ENCODE measurements at places on chromosomes 12 and 14.

- no peak for DNase-seq
These were observed 1116.9 kb upstream of the TMEM132C start for GRCh38 chr12:127150028-127150427.

GRCh38 chr14:102891556-102891955 is 30.9 kb upstream of the AMN start:
- DNase-seq: no peak

DNA sequence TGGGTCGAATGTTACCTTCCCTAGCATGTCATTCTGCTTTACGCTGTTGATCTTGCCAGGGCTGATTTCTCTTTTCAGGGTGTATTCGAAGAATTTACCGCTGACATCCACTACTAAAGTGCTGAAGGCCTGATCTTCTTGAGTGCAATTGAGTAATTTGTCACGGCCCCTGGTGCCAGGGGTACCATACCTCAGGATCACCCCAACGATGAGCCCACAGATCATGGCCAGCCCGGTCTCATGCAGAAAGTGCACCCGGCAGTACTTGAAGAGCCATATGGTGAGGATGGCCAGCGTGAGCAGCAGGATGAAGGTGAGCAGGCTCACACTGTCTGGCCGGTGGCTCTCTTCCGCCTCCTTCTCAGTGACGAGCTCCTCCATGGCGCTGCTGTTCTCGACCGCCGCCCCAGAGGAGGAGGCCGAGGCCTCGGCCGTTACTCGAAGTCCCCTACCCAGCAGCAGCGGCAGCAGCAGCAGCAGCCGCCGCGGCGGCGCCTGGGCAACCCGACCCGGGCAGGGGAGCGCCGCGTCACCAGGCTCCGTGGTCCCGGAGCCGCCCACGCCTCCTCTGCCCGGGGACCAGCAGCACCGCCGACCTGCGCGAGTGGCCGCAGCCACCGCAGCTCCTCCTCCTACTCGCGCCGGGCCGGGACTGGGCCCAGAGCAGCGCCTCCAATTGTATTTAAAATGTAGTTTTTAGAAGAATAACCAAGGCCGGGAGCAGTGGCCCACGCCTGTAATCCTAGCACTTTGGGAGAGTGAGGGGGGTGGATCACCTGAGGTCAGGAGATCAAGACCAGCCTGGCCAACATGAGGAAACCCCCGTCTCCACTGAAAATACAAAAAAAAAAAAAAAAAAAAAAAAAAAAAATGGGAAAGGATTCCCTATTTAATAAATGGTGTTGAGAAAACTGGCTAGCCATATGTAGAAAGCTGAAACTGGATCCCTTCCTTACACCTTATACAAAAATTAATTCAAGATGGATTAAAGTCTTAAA is 58.5 kb upstream of the TMPO start:
- no peak for DNase-seq

- DNase-seq: no peak
These were observed 43.4 kb upstream of the SPTLC2 start for GRCh38 chr14:77659831-77660230.

- no peak for DNase-seq
These were observed 109.6 kb downstream of the ATXN7L3B start for GRCh38 chr12:74647256-74647655.

- DNase-seq: no peak
These were observed 1.1 kb upstream of the SLCO1B1 start for GRCh38 chr12:21129906-21130305.

Data from GM18507 (cell line).